ENCODE measurements at places on chromosomes 7 and 10.

- no peak for DNase-seq
Measured at GRCh38 chr10:90138844-90139243, 437.5 kb downstream of the KIF20B start.

DNA sequence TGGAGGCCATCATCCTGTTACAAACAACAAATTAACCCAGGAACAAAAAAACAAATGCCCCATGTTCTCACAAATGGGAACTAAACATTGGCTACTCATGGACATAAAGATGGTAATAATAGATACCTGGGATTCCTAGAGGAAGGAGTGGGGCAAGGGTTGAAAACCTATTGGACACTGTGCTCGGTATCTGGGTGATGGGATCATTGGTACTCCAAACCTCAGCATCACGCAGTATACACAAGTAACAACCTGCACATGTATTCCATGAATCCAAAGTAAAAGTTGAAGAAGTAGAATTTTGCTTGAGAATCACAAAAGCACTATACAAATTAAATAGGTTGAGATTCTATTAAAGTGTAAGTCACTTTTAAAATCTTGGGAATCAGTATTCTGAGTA is 16.7 kb downstream of the GHITM start:
- DNase-seq = no peak

GRCh38 chr10:80540618-80540980 is 2.9 kb downstream of the SH2D4B start:
- no peak for DNase-seq

DNA sequence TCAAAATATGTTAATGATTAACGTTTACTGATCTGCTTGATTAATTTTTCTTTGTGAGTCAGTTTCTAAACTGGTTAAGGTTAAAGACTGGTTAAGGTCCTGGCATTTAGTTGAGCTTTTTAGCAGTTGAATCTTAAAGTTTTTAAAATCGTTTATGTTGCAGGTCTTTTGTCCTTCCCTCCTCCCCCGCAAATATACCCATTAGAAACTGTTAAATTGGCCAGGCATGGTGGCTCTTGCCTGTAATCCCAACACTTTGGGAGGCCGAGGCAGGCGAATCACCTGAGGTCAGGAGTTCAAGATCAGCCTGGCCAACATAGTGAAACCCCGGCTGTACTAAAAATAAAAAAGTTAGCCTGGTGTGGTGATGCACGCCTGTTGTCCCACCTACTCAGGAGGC is 100.9 kb downstream of the PODXL start:
- DNase-seq = no peak

DNA sequence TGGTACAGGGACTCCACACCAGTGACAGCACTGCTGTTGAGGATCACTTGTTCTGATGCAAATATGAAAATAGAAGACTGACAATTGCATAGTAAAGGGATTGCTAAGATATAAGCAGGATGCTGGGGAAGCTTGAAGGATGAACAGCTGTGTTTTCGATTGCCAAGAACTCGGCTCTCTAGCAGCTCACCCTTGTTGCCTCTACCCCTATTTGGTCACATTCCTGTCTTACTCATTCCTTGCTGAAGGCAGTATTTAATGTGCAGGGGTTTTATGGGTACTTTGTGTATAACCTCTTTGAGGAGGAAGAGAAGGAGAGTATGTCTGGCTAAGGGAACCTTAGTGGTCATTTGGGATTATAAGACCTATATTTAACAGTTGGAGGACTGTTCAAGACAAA is 218.8 kb downstream of the AUTS2 start:
- DNase-seq = no peak

GRCh38 chr7:116501425-116502167 is 2.1 kb downstream of the CAV2 start:
- no peak for DNase-seq

DNA sequence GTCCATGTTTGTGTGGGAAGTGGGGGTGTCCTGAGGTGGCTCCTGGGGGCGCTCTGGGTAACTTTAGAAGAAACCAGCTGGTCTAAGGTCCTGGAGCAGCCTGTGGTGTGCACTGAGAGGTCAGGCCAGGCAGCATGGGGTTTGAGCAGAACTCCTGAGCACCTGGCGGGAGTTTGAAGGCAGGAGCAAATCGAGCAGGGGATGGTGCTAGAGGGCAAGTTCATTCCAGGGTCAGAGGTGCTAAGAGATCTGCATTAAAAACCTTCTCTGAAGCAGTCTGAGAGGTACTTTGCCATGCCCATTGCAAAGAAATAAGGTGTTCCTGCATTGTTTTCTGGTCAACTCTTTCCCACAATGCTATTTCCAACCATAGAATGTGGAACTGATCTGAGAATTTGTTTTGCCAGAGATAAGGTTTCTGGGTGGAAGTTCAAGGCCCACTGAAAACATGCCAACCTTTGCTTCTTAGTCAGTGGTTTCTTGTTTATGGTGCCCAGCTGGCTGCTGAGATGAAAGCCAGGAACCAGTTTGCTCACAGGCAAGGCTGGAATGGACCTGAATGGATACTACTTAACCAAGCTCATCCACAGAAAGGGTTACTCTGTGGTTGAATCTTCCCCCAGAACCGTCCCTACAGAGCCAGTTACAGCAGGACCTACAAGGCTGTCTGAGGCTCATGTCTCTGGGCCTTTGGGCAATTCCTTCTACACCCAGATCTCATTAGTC is 136.3 kb upstream of the TMEM72 start:
- DNase-seq = no peak

DNA sequence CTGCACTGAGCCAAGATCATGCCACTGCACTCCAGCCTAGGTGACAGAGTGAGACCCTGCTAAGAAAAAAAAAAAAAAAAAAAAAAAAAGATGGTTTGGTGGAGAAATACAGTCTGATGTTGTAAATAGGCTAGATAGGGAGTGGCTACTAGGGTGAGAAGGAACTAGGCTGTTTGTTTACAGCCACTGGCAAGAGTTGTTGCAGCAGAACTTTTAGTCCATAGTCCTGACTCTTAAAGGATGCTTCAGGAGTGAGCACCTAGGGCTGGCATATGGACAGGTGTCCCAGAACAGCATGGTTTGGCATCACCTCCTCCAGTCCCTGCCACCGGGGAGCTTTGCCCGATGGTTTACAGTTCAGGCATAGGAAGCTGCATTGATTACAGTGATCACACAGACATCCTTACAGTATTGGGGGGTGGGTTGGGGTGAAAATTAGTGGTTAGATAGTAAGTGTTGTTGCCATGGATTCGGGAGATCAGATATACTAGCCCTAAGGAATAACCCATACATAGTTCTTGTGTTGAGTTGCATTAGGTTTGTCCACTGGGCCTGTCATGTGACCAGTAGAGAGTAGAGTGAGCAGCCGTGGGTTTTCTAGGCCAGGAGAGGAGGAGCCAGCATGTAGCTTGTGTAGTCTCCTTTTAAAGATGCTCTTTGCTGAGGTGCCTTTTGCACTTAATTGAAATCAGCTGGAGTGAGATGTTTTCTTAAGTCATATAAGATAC is 35.9 kb downstream of the ZRANB1 start:
- DNase-seq = no peak

DNA sequence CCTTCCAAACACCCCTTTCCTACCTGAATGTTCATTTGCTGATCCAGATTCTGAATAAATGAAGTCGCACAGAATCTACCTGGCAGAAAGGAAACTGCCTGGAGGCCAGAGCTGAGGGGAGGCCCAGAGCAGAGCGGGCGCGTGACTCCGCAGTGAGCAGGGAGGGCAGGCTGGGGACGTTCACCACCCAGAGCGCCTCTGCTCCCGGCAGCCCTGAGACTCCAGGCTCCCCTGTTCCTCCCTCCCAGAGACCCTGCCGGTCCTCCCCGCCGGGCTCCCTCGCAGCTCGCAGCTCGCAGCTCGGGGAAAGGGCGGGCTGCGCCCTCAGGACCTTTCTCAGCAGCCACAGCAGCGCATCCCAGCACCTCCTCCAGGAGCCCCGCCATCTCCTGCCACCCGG is 176.7 kb upstream of the ZNF32 start:
- DNase-seq = no peak

Data from stimulated activated CD4-positive, alpha-beta T cell treated with anti-CD3 and anti-CD28 coated beads, TNF-alpha, amount 100 ng/mL, for 4 hours (primary cell).